Hematopoietic multipotent progenitor cell treated with erythropoietin and hydrocortisone succinate and interleukin-3 and kit ligand, for 17 days (in vitro differentiated cells): ENCODE measurements at places on chromosomes 13 and 19.

DNA sequence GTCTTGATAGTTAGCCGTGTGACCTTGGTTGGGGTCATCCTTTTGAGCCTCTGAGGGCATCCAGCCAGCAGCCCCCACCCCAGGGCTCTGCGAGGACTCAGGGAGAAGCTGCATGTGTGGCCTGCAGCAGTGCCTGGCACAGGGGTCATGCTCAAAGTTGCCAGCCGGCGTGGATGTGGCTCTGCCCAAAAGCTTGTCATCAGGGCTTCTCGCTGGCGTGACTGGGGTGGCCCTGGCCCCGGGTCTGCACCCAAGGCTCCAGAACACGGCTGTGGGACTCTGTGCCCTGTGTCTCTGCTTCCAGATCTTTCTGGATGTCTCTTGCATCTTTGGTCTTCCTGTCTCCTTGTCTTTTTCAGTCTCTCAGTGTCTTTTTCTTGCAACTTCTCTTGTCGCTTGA, 90.9 kb downstream of the RYR1 start:
- no peak for DNase-seq

GRCh38 chr13:114087430-114087829, 45.0 kb downstream of the RASA3 start:
- no peak for DNase-seq

GRCh38 chr19:38836983-38837626, 5.5 kb upstream of the ECH1 start:
- no peak for DNase-seq

GRCh38 chr13:57595775-57596174, 35.8 kb upstream of the PCDH17 start:
- DNase-seq = no peak

GRCh38 chr13:52870143-52870542, 21.7 kb upstream of the PCDH8 start:
- no peak for DNase-seq

GRCh38 chr19:44093931-44094765, at the start of gene ZNF224:
Gene ZNF224, plus strand, starts transcription at chr19:44094361. Its CDS starts 3,513 bp downstream, at chr19:44097874.
- DNase-seq = peak; percentile 89

DNA sequence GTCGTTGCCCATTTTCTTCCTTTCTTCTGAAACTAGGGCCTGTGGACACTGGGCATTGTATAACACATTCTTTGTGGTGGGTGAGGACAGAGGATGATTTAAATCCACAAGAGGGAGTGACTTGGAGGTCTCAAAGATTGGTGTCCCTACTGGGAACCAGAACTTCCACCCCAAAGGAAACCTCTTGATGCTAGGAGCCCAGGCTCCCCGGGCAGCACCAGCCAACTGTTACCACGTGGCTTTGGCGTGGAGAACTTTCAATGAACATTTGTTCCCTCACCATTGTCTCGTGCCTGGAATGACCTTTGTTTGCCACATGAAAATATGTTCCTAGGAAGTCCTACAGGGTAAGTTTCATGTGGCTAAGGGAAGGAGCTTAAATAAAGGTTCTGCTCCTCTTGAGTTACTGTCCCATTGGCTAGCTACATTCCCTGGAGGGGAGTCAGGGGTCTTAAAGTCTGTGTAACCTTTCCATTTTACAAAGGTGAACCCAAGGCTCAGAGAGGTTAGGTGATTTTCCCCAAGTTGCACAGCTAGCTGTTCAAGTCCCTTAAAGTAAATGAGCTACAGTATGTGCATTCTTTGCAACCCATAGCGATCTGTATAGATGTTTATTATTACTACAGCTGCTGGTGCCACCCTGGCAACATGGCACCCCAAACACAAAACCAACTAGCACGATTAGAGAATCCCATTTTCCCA, 5.0 kb upstream of the CDX2 start:
- no peak for DNase-seq

DNA sequence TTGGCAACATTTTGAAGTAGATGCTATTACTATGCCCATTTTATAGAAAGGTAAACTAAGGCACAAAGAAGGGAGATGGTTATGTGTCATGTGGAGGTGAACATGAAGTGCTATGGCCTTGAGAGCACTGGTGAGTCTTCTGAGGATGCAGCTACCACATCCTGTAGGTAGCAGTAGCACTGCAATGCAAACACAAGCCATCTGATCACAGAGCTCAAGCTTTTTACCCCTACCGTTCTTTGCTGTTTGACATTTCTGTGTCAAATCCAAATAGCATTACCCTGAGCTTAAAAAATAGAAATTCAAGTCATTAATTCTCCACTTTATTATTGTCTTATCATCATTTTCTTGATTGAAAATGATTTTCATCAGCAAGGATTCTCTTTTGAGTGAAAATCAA, 382.9 kb downstream of the KCTD12 start:
- DNase-seq = no peak

GRCh38 chr19:35169221-35169995, 14.9 kb downstream of the FXYD5 start:
- DNase-seq = no peak

GRCh38 chr19:28487999-28488398, 725.0 kb downstream of the UQCRFS1 start:
- DNase-seq = no peak

GRCh38 chr13:110258876-110259631, 47.9 kb downstream of the COL4A1 start:
- DNase-seq = no peak

DNA sequence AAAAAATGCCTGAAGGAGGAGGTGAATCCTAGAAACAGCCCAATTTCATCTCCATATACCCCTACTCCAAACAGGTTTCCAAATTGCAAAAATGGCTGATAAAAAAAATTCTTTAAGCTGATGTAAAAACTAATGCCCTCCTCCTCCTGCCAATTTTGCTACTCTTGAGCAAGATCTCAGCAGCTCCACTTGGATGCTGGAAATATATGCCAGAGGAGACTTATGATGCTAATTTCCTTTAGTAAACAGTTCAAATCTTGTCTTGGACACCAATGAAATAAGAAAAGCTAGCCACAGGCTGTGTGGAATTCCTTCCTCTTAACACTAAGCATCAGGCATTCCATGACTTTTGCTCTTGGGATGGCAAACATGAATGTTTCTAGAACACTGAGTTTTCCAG, 67.5 kb downstream of the INSR start:
- no peak for DNase-seq

DNA sequence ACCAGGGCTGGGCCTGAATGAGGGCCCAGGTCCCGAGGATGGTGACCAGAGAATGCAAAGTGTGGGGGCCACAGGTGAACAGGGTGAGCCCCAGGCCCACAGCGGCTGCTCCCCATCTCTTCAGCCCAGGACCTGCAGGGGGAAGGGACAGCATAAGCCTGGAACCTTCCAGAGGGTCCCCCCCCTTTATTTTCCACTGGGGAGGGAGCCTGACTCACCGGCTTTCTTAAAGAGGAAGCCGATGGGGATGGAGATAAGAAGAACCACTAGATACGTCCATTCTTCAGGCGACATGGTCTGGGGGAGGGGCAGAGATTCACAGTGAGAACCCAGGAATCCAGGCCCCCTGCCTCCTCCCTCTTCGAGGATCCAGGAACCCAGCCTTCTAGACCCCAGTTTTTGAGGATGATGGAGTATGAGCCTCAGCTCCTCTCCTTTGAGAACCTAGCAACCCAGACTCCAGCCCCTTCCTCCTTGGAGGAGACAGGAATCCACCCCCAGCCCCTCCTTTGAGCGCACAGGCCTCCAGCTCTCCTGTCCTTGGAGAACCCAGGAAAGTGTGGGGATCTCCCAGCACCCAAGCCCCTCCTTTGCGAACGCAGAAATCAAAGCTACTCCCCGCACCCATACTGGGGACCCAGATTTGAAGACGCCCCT, 1.0 kb downstream of the MBOAT7 start:
- DNase-seq = peak; percentile 54

DNA sequence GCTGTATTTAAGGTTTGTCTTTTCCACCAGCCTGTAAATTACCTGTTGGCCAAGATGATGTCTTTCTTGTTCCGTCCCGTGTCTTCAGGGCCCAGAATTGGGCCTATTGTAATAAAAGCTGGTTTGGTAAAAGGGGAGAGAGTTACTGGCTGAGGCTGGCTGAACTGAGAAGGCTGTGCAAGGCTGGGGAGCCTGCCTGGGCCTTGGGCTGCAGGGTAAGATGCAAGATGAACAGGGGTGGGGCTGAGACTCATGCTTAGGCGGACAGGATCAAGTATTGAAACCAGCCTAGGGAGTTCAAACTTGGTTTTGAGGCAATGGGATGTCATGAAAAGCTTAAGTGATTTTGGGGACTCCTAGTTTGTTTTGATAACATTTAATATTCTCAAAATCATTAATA, 142.3 kb downstream of the PCCA start:
- DNase-seq = no peak

GRCh38 chr13:81686877-81687276, 1346.0 kb upstream of the SPRY2 start:
- DNase-seq = no peak

DNA sequence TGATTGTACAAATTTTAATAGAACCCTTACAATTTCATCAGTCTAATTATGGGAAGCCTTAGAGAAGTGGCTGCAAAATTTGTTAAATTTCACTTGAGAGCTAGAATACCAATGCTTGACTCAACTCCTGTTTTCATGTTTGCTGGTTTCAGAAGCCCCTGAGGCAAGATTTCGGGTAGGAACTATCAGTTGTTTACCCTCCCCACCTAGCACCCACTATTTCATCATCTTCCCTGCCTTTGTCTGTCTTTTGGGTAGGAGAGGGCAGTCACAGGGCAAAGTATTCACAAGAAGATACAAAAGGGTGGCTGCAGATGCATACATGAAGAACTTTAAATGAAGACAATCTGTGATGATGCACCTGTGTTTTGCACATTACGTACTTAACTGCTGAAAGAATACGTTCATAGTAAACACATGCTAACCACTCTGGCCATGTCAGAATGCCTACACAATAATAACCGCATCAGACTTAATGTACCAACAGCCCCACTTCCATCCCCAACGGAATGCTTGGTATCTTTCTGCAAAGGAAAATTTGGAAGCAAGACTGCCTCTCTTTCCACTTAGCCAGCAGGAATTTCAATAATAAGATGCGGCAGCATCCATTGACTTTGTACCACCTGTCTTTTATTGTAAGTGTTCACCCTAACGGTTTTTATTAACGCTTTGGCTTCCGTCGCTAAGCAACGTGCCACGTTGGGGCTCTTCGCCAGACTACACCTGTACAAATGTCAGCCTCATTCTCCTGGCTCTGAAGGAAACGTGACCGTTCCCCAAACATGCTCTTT, 30.4 kb downstream of the TPT1 start:
- no peak for DNase-seq

GRCh38 chr13:39586151-39586550, 16.8 kb downstream of the LHFPL6 start:
- no peak for DNase-seq

DNA sequence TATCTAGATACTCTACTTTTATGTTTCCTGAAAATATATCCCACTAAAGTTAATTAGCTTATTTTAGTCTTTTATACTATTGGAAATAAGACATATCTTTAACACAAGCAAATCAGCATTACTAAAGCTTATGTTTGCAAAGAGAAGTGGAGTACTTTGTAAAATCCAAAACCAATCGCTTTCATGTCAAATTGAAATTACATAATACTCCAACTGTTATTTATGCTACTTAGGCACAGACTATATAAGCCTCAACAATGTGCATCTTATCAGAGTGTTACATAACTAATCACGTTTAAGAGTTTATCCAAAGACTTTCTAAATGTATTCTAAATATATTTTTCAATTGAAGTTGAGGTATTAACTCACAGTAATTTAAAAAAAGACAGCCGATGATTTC, 200.0 kb downstream of the PCDH20 start:
- DNase-seq = no peak

GRCh38 chr13:47588676-47589075, 412.4 kb downstream of the SUCLA2 start:
- no peak for DNase-seq

GRCh38 chr13:21707586-21707985, 36.7 kb downstream of the FGF9 start:
- DNase-seq = no peak

GRCh38 chr13:66805657-66806056, 424.5 kb downstream of the PCDH9 start:
- DNase-seq = no peak

- no peak for DNase-seq
Observed at GRCh38 chr19:8866344-8866743, 34.2 kb downstream of the MBD3L1 start.

DNA sequence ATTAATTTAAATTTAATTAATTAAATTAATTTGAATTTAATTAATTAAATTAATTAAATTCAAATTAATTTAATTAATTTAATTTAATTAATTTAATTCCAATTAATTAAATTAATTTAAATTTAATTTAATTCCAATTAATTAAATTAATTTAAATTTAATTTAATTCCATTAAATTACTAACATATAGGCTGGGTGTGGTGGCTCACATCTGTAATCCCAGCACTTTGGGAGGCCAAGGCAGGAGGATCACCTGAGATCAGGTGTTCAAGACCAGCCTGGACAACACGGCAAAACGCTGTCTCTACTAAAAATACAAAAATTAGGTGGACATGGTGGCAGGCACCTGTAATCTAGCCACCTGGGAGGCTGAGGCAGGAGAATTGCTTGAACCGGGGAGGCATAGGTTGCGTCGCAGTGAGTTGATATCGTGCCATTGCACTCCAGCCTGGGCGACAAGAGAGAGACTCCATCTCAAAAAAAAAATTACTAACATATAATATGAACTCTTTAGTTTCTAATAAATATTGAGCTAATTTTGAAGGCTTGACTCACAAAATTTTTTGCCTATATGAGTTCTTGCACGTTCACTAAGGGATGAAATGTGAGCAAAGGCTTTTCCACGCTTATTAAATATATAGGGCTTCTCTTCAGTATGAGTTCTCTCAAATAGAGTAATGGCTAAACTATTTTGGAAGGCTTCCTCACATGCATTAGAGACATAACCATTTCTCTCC, 9.0 kb upstream of the USP29 start:
- no peak for DNase-seq

DNA sequence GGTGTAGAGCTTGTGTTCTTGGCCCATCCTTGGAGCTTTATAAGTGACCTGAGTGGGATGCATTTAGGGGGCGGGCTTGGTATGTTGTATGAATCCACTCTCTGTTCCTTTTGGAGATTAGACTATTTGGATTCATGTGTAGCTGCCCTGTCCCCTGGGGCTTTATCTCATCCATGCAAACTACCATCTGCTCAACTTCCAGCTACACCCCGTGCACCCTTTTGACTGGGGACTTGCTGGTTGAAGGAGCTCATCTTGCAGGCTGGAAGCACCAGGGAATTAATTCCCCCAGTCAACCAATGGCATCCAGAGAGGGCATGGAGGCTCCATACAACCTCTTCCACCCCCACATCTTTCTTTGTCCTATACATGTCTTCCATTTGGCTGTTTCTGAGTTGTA, 6.1 kb downstream of the CLEC4M start:
- no peak for DNase-seq
